Gastrocnemius medialis (tissue), 4 donors: ENCODE measurements at places on chromosomes 2 and 18. TPM values are rescaled to one million over a fixed set of nuclear protein-coding genes. Genes with fewer than 3 reads are reported as not detected.

The RNF25 gene
- 24.4 TPM for total RNA-seq

- H3K36me3 ChIP-seq = no peaks in the 10 kb centered on the region
- H3K4me3 ChIP-seq = no peak overlapping the region
- peaks cover 2% of the 10 kb centered on the region for H3K4me1 ChIP-seq
- DNase-seq = no peak
Measured at GRCh38 chr2:234823877-234824376, 127.9 kb upstream of the SH3BP4 start.

GRCh38 chr18:42229211-42230210 is 274.5 kb downstream of the PIK3C3 start:
- no peaks in the 10 kb centered on the region for H3K4me1 ChIP-seq
- no peaks in the 10 kb centered on the region for H3K36me3 ChIP-seq
- H3K27ac ChIP-seq = no peak overlapping the region
- no peak overlapping the region for H3K4me3 ChIP-seq
- no peaks in the 10 kb centered on the region for H3K27me3 ChIP-seq
- DNase-seq = no peak

GRCh38 chr2:75641587-75641986 is 5.0 kb upstream of the MRPL19 start:
- peak overlapping the region; percentile 92 for H3K27ac ChIP-seq
- H3K36me3 ChIP-seq = no peaks in the 10 kb centered on the region
- peak overlapping the region; percentile 19 for H3K4me3 ChIP-seq

DNA sequence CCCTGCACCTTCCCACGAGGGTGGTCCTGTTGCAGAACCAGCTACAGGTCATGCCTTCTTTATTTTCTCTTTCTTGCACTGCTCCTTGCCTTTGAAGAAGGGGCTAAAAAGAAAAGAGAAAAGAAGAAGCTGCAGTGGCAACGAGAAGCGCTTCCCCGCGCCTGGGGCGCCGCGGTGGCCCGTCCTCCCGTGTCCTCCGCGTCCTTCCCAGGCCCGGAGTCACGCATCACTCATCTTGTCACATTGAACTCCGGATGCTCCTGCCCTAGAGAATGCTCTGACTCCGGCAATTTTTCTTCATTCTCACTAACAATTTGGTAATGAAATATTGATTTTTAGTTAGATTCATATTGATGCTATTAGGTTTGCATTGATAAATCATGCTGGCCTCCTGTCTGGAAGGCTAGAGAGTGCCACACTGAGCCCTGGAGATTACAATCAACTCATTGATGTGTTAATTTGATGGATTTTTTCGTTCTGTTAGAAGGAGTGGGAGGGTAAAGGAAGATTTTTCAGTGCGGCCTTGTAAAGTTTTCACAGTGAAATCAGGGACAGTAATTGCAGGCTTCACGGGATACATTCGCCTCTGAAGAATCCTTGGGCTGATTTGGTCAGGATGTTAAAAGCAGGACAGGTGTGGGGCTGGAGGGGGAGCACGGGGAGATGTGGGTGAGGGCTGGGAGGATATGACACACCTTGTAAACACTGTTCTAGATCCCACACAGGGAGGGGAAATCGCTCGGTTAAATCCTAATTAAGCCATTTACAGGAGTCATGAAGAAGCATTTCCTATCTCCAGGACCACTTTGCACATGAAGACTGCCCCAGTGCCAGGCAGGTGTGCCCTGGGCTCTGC is 349.3 kb downstream of the ZNF516 start:
- H3K4me3 ChIP-seq = no peak overlapping the region
- H3K36me3 ChIP-seq = no peaks in the 10 kb centered on the region
- DNase-seq = no peak

GRCh38 chr2:136527560-136527959 is 237.8 kb upstream of the THSD7B start:
- H3K27me3 ChIP-seq = no peaks in the 10 kb centered on the region
- DNase-seq = no peak
- no peaks in the 10 kb centered on the region for H3K36me3 ChIP-seq
- no peaks in the 10 kb centered on the region for H3K4me1 ChIP-seq

- H3K27ac ChIP-seq = peak overlapping the region; percentile 85
- no peaks in the 10 kb centered on the region for H3K36me3 ChIP-seq
- H3K4me3 ChIP-seq = peak overlapping the region; percentile 29
- H3K27me3 ChIP-seq = no peaks in the 10 kb centered on the region
Measured at GRCh38 chr2:226320076-226320948, 479.3 kb downstream of the IRS1 start.

DNA sequence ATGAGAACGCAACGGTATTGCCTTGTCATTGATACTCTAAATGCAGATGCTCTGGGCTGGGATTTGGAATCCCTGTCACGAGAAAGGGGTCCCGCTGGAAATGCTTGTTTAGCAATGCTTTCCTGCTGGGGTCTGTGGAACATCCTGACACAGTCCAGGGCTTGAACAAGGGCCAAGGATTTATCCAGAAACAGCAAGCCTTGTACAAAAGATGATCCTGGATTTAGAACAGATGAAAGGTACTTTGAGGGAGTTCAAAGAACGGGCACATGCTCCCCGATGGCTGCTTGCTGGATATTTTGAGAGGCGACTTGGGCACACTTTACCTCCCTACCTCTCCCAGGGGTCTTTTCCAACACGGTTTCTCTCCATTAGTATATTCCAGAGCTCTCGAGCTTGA is 108.1 kb upstream of the CELF4 start:
- H3K27me3 ChIP-seq = no peaks in the 10 kb centered on the region
- H3K4me1 ChIP-seq = no peaks in the 10 kb centered on the region
- no peak for DNase-seq
